ENCODE measurements at places on chromosomes 2 and 18.

GRCh38 chr2:135914485-135914884 is 38.2 kb upstream of the MCM6 start:
- no peak for DNase-seq

DNA sequence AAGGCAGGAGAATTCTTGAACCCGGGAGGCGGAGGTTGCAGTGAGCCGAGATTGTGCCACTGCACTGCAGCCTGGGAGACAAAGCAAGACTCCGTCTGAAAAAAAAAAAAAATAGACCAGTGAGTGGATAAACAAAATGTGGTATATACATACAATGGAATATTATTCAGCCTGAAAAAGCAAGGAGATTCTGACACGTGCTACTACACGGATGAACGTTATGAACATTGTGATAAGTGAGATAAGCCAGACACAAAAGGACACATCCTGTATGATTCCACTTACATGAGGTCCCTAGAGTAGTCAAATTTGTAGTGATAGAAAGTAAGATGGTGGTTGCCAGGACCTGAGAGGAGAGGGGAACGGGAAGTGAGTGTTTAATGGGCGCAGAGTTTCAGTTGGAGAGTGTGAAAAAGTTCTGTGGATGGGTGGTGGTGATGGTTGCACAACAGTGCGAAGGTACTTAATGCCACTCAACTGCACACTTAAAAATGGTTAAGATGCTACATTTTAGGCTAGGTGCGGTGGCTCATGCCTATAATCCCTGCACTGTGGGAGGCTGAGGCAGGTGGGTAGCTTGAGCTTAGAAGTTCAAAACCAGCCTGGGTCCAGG is 38.3 kb downstream of the NIFK start:
- DNase-seq, result no peak

DNA sequence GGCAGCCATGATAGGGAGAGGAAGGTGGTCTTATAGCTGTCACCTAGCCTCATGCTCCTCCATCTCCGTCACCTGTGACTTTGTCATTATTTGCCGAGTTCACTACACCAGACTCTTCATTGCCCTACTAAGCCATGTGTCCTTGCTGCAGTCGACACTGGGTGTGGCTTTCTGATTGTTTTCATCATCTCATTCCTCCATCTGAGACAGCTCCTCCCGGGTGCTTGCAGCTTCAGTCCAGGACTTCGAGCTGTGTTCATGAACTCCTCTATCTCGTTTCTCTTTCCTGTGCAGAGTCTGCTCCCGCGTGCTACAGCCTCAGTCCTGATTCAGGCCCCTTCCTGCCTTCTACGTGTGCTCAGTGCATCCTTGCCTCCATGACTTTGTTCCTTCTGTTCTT is 295.1 kb upstream of the TNP1 start:
- no peak for DNase-seq

GRCh38 chr2:240333985-240334384 is 101.5 kb upstream of the GPC1 start:
- DNase-seq, result no peak

- no peak for DNase-seq
Measured at GRCh38 chr2:152930501-152930900, 212.1 kb downstream of the ARL6IP6 start.
